ENCODE measurements at places on chromosomes 1 and 21.

- DNase-seq, result no peak
Observed at GRCh38 chr1:221800831-221801230, 58.9 kb upstream of the DUSP10 start.

DNA sequence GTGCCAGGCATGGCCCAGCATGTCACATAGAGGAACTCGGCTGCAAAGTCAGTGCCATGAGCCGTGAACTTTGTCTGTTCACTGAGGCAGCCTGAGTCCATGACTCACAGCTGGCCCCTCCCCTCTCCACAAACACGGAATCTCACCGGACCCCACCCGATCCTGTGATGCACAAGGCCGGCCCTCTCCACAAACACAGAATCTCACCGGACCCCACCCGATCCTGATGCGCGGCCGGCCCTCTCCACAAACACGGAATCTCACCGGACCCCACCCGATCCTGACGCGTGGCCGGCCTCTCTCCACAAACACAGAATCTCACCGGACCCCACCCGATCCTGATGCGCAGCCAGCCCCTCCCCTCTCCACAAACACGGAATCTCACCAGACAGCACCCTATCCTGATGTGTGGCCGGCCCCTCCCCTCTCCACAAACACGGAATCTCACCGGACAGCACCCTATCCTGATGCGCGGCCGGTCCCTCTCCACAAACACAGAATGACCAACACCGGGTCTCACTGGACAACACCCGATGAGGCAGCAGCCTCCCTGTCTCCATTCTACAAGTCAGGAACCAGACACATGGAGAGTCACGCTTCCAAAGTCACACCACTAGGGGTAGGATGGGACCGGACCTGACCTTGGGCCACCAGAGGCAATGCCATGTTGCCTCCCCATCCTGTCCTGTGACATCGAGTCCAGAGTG lies 39.6 kb upstream of the GPR153 start:
- DNase-seq, result no peak

DNA sequence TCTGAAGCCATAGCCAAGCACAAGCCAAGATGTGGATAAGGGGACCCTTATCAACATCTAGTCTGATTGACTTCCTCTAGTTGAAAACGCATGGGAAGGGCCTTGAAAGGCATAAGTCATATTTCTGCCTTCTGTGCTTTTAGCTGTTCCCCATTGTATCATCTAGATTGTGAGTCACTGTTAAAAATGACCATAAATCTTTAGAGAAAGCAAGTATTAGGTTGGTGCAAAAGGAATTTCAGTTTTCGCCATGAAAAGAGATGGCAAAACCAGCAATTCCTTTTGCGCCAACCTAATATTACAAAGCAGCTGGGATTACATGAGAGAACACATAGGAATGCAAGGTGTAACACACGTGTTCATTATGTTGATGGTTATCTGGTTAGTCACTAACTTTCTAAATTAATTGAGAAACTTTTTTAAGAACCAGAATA lies 63.6 kb downstream of the CLIC6 start:
- DNase-seq, result no peak

- DNase-seq, result no peak
Observed at GRCh38 chr1:40312238-40313205, 4.6 kb downstream of the COL9A2 start.

DNA sequence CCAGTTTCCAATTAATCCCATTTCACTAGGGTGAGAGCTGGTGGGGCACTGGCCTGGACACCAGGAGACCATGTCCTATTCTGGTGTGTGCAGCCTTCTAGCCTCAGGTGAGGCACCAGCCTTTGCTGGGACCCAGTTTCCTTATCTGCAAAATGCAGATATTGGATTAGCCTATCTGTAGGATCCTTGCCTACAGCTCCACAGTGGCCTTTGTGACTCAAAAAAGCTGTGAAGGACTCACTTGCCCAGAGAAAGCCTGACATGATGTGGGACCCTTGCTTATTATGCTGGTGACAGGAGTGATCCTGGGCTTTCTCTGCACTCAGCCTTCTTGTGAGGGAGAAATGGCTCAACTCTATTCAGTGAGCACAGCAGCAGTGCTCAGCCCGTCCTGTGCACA lies 32.3 kb downstream of the TENT5C start:
- DNase-seq, result no peak

DNA sequence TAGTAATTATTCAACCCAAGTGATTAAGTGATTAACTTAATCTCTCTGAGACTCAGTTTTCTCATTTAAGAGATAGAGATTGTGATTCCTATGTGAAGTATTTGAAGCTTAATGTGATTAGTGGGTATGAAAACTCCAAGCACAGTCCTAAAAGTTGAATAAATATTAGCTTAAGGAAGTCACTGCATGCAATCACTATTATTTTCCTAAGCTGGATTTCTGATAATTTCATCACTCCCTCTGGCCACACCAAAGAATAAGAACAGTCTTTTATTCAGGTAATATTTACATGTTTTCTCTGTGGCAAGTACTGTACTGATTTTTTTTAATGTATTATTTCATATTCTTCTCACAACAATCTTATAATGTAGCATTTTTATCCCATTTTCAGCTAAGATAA lies 31.1 kb downstream of the CD55 start:
- DNase-seq, result no peak

DNA sequence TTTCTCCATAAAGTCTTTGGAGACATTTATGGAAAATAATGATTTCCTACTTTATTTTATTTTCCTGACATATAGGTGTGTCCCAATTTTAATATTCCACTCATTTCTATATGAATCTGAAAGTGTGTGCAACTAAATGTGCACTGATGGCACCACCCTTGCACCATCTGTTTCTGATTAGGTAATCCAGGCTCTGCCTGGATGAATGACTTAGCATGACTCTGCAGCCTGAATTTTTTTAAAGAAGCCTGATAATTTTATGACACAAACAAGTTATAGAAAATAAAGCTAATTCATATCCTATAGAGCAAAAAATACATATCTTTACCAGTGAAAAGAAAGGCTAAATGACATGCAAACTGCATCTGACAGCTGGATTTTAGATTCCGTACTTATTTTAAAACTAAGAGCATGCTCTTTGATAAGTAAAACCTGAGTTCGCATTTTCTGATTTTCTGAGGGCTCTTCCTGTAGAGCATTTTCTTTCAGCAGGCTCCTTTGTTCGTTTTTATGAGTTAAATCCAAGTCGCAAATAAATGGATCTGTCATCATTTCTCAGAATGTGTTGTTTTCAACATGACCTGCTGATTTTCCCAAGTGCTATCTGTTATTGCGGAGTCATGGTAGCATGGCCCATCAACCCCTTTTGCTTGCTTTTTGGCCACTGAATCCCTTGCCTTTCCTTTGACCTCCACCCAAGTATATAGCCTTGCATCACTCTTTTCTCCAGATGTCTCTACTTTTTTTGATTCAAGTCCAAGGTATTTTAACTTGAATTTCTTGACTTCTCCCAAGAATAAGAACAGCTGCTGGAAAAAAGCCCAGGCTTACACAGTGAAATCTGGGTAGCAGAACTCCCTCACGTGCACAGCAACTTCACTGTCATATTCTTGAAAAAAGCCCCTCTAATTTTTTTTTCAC lies 52.8 kb upstream of the LYPLAL1 start:
- DNase-seq, result no peak

DNA sequence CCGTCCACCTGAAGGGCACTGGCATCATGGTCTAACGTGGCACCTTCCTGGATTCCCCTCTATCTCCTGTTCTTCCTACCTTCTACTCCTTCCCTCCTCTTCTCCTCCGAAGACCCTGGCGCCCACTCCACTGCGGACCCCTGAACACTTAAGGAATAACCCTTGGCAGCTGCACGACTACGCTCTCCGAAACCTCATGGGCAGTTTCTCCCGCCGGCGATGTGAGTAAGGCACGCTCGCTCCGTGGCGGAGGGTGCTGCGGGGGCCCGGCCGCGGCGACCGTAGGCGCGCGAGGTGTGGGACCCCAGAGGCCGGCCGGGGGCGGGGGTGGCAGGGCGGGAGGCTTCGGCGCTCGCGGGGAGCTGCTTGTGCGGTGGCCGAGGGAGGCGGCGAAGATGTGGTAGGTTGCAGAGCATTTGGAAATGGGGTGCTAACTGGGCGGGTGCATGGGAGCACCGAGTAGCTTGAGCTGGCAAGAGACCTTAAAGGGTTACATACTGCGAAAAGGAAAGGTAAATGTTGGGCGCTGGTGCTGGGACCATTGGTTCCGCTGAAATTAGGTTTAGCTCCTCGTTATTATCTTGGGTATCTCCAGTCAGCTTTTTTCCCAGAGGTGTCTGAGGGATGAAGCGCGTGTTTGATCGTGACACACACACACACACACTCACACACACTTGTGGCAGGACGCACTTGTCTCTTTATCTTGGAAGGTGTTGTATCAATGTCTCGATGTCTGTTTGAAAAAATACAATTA lies 876 bp downstream of the LRRC7 start:
- no peak for DNase-seq

DNA sequence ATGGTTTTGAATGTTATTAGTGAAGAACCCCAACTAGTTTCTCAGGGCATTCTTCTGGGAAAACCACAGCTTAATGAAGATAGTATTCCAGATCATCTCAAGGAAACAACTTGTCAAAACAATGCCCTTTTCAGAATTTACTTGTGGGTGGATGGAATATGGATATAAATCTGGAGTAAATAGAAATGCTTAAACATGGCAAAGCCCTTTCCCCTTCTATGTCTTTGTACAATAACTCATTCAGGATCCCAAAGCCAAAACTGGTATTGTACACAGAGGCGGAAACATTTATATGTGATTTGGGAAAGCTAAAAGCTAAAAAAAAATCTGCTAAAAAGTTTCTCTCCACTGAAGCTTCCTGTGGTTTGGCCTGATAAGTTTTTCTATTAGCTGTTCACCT lies 55.5 kb upstream of the RGS5 start:
- DNase-seq, result no peak

GRCh38 chr21:43575473-43575844 lies 83.8 kb downstream of the HSF2BP start:
- no peak for DNase-seq

- DNase-seq, result no peak
Observed at GRCh38 chr1:26582053-26582835, 52.7 kb downstream of the RPS6KA1 start.

DNA sequence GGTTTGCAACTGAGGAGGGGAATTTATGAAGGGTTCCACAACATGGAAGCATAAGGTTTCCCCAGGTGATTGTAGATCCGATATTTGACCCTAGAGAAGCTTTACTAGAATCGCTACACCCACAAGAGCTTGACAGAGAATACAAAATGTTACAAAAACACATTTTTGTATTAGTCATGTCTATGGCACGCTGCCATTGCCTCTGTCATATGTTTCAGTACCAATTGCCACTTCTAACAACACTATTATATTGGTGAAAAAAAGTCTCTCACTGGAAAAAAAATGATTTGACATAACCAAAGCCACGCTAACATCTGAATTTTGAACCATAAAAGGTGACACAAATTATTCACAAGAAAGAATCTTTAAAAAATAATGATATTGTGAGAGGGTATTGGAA lies 214.5 kb downstream of the KCNT2 start:
- DNase-seq, result no peak

DNA sequence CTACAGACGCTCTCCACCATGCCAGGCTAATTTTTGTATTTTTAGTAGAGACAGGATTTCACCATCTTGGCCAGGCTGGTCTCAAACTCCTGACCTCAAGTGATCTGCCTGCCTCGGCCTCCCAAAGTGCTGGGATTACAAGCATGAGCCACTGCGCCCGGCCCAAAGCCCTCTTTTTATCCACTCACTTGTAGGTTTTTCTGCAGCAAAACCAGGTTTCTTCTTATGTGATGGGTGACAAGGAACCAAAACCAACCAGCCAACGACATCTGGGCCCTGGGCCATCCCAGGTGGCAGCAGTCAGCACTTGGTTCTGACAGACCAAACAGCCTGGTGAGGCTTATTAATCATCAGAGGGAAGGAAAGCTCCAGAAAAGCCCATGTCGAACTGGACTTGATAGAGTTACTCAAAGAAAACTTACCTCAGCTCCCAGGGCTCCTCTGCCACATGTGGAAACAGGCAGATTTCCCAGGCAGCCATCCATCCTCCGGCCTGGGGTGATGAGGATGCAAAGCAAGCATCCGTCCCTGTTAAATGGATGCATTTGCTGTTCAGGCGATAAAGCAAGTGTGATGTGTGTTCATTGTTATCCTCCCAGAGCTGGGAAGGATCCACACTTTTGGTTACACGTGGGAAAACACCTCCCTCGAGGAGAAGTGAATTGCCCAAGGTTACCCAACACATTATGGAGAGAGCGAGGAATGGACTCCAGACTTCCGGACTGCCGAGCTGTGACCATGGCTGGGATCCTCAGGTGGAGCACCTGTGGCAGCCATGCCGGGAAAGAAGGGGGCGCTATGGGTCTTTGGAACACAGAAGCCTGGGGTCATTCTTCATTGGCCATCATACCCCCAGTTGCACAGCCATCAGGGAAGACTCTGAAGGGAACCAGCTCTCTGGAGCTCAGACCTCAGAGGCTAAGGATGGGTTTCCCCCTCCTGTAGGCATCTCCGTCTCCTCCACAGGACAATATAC lies 118.8 kb downstream of the HUNK start:
- DNase-seq, result no peak

DNA sequence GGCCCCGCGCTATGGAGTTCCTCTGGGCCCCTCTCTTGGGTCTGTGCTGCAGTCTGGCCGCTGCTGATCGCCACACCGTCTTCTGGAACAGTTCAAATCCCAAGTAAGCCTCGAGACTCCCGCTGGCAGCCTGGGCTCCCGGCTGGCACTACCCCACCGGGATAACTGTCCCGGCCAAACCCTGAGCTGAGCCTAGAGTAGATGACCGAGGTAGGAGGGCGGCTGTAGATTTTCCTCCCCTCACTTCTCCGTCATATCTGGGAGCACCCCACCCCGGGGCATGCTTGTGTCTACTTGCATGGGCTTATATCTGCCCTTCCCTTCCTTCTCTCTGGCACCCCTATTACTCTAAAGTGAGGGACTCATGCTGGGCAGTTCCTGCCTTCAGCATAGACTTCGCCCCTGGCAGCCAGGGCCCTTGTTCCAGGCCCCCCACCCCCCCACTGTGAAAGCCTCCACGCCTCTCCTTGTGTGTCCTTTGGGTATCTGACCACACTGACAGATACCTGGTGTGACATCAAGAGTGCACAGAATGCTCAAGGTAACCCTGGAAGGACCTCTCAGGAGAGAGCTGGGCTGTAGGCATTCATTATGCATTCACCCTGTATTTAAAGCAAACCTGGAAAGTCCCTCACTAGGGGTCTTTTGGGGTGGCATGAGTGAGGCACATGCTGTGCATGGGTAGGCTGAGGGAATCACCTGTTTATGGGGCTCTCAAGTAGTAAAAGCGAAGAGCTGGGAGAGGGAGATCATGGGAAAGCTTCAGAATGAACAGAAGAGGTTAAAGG lies 485 bp downstream of the EFNA1 start:
- no peak for DNase-seq

- DNase-seq, result no peak
Observed at GRCh38 chr21:20016435-20017005, 981.7 kb upstream of the NCAM2 start.

- DNase-seq, result no peak
Observed at GRCh38 chr1:64631346-64632034, 113.4 kb upstream of the RAVER2 start.

- DNase-seq, result no peak
Observed at GRCh38 chr21:42340187-42341050, 10.4 kb downstream of the TFF2 start.

- DNase-seq, result no peak
Observed at GRCh38 chr1:24735509-24736375, 9.5 kb upstream of the CLIC4 start.

- DNase-seq, result no peak
Observed at GRCh38 chr1:150612014-150612345, 17.4 kb downstream of the ENSA start.

Data from cortex of kidney (tissue), 1 donor.